ENCODE measurements at places on chromosomes 6 and 20.

- DNase-seq = no peak
Observed at GRCh38 chr20:57579898-57580447, 19.1 kb downstream of the PCK1 start.

DNA sequence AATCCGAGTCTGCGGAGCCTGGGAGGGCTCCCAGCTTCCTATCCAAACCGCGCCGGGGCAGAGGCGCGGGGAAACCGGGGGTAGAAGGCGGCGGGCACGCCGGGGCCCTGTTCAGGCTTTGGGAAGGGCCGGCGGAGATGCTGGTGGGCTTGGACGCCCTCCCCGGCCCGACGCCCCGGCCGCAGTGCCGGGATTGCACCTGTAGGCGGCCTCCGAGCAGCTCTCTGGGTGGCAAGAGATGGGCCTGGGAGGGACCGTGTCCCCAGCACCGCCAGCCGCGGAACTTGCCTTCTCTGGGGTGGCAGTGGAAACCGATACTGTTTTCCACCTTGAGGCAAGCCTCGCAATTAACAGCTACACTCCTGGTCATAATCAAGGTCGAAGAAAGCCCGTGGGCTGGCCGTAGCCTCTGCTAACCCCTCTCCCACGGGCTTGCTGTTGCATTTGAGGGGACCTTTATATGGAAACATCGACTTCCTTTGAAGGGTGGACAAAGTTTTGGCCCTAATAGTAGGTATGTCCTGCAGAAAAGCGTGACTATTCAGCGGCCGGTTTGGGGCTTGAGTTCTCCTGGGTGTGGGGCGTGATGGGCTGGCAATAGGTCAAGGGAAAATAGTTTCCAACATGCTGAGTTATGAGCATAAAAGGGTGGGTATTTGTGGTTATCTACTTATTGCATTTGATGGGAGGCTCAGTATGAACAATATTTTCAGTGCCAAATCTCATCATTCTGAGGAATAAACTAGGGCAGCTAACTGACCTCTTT, 1.1 kb upstream of the JAG1 start:
- DNase-seq = peak; percentile 41

GRCh38 chr6:156691018-156691417, 86.2 kb upstream of the ARID1B start:
- DNase-seq = no peak

DNA sequence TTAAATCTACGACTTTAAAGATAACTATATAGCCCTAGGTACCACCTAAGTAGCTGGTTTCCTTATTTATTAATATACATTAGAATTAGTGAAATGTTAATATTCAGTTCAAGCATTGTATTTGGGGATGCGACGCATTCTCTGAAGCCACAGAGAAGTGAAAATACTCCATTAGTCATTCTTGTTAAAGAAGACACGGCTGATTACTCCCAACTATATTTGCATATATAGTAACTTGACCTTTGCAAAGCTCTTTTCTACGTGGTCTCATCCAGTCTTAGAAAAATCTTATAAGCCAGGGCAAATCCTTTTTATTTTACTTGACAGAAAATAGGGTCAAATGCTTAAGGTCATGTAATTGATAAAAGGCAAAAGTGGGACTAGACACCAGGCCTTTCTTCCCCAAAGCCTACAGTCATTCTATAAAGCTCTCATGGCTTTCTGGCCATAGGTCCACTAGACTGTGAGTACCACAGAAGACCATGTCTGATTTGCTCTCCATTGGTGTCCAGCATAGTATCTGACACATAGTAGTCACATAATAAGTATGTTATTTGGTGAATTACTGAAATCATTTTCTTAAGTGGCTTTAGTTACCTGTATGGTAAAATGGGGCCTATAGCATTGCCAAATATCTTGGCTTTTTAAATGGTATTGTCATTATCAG, 11.3 kb downstream of the ZHX3 start:
- no peak for DNase-seq

GRCh38 chr6:54194067-54194466, 82.8 kb downstream of the MLIP start:
- no peak for DNase-seq

- DNase-seq = no peak
Observed at GRCh38 chr20:42836339-42836738, 353.4 kb downstream of the PTPRT start.

- no peak for DNase-seq
Observed at GRCh38 chr20:16062661-16063581, 510.3 kb downstream of the KIF16B start.

GRCh38 chr6:158621694-158622544, 22.6 kb downstream of the DYNLT1 start:
- DNase-seq = no peak

DNA sequence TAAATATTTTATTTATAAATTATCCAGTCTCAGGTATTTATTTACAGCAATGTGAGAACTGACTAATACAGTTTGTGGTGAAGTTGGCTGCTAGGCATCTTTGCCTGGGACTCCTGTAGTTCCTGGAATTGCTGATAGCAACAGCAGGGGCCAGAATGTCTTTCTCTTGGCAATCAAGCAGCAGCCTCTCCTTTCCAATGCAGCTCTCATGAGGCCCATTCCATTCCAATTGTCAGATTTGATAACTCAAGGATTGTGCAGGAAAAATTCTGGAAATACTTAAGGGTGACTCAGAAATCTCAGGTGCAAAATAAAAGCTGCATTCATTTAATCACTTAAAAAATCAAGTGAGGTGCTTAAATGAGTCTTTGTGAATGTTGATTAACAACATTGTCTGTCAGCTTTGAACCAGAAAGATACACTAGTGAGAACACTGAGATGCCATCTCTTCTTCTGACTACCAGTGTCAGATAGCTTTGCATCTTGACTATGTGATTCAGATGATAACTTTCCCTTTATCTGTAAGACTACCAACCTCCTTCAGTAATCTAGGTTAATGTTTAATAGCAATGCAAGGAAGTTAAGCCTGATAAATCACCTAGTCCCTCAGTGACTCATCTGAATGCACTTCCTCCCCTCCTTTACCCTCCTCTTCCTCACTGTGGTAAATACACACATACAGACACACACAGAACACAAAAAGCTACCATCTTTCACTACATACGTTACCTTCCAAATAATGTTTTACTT, 32.1 kb upstream of the COL21A1 start:
- DNase-seq = no peak

DNA sequence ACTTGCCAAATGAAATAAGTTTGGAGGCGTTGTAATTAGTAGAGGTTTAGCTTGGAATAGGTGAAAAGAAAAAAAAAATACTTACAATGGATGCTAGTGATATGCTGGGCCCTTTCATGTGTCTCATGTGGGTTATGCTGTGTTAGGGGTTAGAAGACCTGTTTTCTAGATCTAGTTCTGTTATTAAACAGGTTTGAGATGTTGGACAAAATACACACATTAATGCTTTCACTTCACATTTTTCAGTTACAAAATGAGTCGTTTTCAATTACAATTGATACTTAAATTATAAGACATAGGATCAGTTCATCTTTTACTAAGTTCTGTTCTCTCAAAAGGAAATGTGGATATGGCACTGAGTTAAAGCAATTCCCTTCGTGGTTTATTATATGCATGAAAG, 509.8 kb downstream of the EPM2A start:
- no peak for DNase-seq

GRCh38 chr20:58017970-58018530, 210.4 kb downstream of the ANKRD60 start:
- DNase-seq = no peak

- DNase-seq = no peak
Observed at GRCh38 chr20:62320581-62321354, 18.0 kb downstream of the ADRM1 start.

GRCh38 chr6:135033238-135033637, 21.4 kb downstream of the HBS1L start:
- peak; percentile 44 for DNase-seq

DNA sequence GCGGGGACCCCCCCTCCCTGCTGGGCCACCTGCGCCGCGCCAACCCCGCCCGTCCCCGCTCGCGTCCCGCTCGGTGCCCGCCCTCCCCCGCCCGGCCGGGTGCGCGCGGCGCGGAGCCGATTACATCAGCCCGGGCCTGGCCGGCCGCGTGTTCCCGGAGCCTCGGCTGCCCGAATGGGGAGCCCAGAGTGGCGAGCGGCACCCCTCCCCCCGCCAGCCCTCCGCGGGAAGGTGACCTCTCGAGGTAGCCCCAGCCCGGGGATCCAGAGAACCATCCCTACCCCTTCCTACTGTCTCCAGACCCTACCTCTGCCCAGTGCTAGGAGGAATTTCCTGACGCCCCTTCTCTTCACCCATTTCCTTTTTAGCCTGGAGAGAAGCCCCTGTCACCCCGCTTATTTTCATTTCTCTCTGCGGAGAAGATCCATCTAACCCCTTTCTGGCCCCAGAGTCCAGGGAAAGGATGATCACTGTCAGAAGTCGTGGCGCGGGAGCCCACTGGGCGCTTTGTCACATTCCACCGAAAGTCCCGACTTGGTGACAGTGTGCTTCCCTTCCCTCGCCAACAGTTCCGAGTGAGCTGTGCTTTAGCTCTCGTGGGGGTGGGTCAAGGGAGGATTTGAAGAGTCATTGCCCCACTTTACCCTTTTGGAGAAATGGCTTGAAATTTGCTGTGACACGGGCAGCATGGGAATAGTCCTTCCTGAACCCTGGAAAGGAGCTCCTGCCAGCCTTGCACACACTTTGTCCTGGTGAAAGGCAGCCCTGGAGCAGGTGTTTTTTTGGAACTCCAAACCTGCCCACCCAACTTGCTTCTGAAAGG, 2.1 kb downstream of the VEGFA start:
- peak; percentile 45 for DNase-seq
